IMR-90 (cell line): ENCODE measurements at places on chromosomes 4 and X.

DNA sequence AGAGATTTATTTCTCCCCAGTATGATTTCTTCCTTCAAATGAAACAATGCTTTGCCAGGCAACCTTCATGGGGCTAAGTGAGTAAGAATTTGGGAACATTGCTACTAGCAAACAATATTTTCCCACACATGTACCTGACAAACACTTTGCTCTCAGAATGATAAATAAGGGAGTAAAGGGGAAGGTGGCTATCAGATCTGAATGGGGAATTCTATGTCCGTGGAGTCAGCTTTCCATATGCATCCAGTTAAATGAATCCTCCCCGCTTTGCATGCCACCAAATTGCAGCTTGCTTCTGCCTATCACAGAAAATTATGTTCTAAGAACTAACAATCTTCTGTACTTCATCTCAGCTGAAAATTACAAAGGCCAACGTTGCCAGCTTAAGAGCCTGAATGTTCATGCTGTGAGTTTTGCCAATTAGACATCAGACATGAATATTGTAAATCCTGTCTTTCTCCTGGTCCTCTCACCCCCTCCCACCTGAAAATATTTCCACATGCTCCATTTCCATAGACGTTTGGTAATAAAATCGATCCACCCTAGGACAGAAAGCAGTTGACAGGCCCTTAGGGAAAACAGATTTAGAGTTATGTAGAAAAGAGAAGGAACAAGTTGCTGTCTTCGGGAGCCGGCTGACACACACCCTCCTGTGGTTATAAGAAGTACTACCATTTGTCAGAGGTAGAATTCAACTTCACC lies 6.3 kb downstream of the MEPE start:
- DNase-seq, result peak; percentile 49

- DNase-seq, result no peak
Observed at GRCh38 chr4:26724534-26724933, 136.1 kb upstream of the STIM2 start.

GRCh38 chrX:136353526-136354093 lies 52.8 kb downstream of the ADGRG4 start:
- DNase-seq, result no peak

GRCh38 chr4:96407225-96407624 lies 567.3 kb downstream of the PDHA2 start:
- no peak for DNase-seq

DNA sequence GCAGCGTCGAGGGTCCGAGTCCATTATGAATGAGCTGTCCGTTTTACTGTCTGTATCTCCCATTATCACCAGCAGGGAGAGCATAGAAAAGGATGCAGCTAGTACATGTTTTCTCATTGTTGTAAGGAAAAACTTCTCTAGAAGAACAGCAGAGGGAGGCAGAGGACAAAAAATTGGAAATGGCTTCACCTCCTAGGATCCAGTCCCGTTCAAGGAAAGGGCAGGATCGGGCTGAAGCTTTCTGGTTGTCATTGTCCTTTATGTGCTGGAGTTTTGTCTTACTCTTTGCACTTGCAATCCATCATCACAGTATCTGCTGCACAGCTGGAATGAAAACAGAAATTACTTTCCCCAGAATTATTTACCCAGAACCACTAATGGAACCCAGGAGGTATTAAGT lies 14.7 kb downstream of the NDP start:
- peak; percentile 83 for DNase-seq

DNA sequence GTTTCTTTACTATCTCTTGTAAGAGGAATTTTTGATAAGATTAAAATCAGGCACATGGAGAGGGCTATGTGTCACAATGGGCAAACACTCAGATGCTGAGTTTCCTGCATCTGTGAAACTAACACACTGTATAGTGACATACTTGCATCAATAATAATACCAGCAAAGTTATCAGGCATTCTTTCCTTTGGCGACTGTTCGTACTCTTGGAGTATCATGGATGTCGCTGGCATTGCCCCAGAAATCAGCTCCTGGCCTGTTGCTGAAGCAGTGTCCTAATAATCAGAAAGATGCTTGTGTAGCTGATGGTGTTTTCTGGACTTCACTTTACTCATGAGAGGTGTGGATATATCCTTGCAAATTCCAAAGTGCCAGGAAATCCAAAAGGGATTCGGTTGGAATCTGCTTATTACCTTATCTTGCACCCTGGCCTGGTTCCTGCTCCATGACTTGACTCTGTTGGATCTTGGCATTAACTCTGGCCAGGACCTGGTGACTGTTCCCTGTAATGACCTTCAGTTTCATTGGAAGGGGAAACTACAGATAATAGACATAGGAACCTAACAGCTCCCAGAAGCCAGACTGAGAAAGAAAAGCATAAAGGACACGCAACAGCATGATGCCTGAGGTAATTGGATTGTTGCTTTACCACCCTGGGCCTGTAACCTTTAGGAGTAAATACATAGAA lies 762.5 kb upstream of the GRIA3 start:
- DNase-seq, result no peak

DNA sequence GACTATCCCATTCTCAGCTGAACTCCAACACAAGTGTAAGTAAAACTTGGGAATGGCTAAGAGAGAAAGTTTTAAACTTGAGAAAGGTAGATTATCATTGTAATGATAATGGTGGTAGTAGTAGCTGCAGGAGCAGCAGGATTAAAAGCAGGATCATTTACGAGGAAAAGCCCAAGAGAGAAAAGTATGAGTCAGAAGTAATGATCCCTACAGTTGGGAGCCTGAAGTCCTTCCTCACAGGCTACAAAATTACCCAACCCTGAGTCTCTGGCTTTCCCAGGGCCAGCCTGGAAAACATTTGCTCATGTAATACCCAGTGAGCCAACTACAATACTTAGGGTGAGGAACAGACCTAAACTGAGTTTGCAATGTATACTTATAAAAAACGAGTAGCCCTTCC lies 4.4 kb upstream of the PRDM8 start:
- peak; percentile 92 for DNase-seq

DNA sequence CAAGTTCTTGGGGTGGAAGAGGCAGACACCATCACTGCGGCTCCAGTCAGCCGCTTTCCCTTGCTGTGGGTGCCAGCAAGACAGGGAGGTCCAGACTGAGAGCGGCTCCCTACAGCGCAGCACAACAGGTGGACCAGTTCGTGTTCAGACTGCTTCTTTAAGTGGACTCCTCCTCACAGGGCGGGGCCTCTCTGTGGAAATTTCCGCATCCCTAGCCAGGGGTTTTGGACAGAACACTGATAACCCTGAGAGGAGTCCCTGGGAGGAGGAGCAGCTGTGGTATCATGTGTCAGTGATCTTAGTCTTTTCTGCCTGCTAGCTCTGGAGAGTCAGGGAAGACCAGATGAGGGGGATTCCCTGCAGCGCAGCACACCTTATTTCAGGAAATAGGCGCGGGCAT lies 48.5 kb downstream of the MAGEC2 start:
- DNase-seq, result no peak

GRCh38 chr4:137194670-137195069 lies 337.6 kb downstream of the PCDH18 start:
- DNase-seq, result no peak

- peak; percentile 58 for DNase-seq
Observed at GRCh38 chrX:110759785-110760184, 35.8 kb downstream of the CHRDL1 start.

DNA sequence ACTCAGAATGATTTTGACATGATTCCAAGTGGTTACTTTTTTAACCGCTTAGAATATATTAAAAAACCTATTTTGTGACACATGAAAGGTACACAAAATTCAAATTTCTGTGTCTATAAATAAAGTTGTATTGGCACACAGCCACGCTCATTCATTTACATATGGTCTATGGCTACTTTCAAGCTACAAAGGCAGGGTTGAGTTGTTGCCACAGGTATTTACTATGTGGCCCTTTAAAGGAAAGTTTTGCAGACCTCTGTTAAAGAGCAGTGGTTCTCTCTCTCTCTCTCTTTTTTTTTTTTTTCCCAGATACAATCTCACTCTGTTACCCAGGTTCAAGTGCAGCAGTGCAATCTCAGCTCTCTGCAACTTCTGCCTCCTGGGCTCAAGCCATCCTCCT lies 23.0 kb downstream of the GPM6B start:
- no peak for DNase-seq

DNA sequence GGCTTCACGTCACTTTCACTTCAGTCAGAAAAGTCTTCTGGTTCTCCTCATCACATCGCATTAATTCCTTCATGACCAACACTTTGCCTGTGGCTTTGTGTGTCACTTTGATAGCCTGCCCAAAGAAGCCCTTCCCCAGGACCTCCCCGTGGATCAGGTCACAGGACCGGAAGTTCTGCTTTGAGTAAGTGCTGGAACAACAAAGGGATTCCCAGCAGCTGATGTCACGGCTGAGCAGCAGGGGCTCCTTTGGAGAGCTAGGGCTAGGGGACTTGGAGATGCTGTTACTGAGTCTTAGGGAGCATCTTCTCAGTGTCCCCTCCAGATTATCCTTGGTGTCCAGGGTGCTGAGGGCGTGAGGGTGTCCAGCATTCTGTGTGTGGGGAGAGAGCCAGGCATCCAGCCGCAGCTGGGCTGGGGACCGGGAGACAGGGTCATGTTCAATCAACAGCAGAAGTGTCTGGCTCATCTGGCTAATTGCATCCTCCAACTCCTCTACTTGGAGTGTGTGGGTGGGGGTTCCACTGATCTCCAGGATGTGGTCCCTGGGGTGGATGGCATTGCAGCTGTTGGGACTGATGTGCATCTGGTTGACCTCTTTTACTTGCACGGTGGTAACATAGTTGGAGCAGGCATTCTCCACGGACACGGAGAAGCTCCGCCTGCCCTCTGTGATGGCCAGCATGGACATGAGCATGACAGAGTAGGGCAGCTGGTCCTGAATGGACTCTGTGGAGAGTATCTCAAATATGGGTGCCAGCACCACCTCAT lies 39.2 kb upstream of the ARHGAP6 start:
- DNase-seq, result peak; percentile 5

- DNase-seq, result no peak
Observed at GRCh38 chr4:183936047-183936446, 30.9 kb downstream of the STOX2 start.

- peak; percentile 38 for DNase-seq
Observed at GRCh38 chr4:95415346-95415771, 133.4 kb downstream of the UNC5C start.

GRCh38 chrX:20019672-20020365 lies 29.0 kb upstream of the BCLAF3 start:
- DNase-seq, result no peak

GRCh38 chrX:84153538-84153937 lies 34.5 kb downstream of the RPS6KA6 start:
- DNase-seq, result peak; percentile 35

GRCh38 chr4:46674326-46674725 lies 234.7 kb downstream of the COX7B2 start:
- DNase-seq, result no peak

DNA sequence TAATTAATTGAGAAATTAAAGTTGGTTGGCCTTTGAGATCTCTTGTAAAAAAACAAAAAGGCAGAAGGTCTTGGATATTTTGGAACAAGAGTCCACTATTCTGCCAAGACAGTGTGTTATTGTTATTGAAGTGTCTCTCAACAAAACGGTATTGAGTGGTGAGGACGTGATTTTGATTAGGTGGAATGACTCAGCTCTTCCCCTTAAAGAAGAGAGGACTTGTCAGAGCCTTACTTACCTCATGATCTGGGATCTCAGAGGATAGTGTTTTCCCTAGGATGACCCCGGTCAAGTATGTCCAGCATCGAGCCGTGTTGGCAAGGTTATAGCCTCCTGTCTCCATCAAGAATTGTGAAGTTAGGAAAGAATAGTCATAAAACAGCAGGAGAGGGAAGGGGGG lies 110.9 kb downstream of the HDAC8 start:
- no peak for DNase-seq

DNA sequence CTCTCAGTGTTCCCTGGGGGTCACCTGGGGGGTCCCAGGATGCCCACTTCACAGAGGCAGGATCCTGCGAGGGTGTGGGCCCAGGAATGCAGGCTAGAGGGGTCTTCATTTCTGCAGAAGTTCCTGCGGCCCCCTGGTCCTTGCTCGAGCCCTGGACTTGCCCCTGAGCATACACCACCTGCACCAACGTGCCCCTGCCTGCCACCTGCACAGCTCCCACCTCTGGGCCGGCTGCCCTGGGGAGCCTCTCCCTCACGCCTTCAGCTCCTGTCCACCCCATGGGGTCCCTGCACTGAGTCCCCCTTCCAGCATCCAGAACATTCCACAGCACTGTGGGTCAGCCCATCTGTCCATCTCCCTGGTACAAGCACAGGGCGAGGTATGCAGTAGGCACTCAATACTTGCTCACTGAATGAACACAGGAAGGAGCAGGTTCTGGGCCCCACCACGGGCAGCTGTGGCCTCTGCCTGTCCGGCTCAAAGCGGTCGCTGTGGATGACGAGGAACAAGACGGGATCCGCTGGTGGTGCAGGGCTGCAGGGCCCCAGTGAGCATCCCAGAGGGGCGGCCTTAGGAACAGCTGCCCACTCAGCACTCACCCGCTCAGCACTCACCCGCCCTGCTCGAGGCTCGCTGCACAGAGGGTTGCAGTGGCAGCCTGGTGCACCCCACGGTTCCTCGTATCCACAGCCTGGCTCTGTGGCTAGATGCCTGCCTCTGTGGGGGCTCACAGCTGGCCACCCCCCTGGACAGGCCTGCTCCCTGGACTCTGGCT lies 70.5 kb upstream of the MXD4 start:
- no peak for DNase-seq

DNA sequence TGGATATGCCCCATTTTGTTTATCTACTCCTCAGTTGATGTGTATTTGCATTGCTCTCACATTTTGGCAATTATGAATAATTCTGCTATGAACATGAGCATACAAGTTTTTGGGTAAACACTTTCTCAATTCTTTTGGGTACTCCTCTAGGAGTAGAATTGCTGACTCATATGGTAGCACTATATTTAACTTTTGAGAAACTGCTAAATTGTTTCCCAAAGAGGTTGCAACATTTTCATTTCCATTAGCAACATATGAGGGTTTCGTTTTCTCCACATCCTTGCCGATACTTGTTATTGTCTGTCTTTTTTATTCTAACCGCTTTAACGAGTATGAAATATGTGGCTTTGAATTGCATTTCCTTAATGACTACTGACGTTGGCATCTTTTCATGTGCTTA lies 185.4 kb downstream of the TSPAN5 start:
- DNase-seq, result peak; percentile 13

DNA sequence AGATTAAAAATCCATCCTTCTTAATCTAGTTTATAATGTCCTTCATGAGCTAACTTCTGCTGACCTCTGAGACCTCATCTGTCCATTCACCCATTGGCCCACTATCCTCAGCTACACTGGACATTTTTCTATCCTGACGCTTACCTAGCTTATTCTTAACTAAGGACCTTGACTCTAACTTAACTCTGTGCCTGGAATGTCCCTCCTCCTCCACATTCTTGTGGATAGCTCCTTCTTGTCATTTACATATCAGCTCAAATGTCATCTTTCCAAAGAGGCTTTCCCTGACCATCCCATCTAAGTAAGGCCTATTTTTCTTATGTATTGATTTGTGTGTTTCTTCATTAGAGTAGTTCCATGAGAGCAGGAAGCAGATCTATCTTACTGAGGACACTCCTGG lies 54.7 kb downstream of the ATXN3L start:
- no peak for DNase-seq

GRCh38 chr4:155787113-155787710 lies 28.4 kb downstream of the GUCY1B1 start:
- peak; percentile 70 for DNase-seq

GRCh38 chr4:60709061-60709460 lies 491.1 kb upstream of the ADGRL3 start:
- DNase-seq, result no peak
